ENCODE measurements at places on chromosomes 3 and 15. TPM values are rescaled to one million over a fixed set of nuclear protein-coding genes. Genes with fewer than 3 reads are reported as not detected.

Gene NR1I2
- not detected for total RNA-seq

Gene SYNPR
- not detected for total RNA-seq

Gene ZNF662
- total RNA-seq: not detected

Gene COL8A1
- not detected for total RNA-seq

Gene HYAL1
- total RNA-seq: 0.44 TPM

Gene MESP1
- 8.5 TPM for total RNA-seq

Gene CNTN3
- not detected for total RNA-seq

Gene EID1
- total RNA-seq: 141 TPM

Gene PPP1R14D
- not detected for total RNA-seq

Gene LTK
- total RNA-seq: 0.06 TPM

Gene MESP2
- total RNA-seq: 0.54 TPM

Gene AP3B2
- total RNA-seq: 0.94 TPM

Gene SLC38A3
- not detected for total RNA-seq

Gene CHAC1
- 9.5 TPM for total RNA-seq

Gene ADPRH
- total RNA-seq: 2.8 TPM

Gene TMC3
- total RNA-seq: not detected

Gene RTP3
- total RNA-seq: not detected

Gene CHRFAM7A
- total RNA-seq: 7.5 TPM

Gene SGO1
- total RNA-seq: 13.8 TPM

Measured in A549 treated with CORT108297 at 1 μM for 4 hours (cell line).